Left lung (tissue), 14 donors: ENCODE measurements at places on chromosomes 16 and 17. TPM values are rescaled to one million over a fixed set of nuclear protein-coding genes. Genes with fewer than 3 reads are reported as not detected.

The SOX8 gene
- total RNA-seq: 0.26 TPM

The KRTAP16-1 gene
- total RNA-seq: not detected

The SPECC1 gene
- 25.2 TPM for total RNA-seq

The DHRS7C gene
- not detected for total RNA-seq

- no peak for DNase-seq
- H3K27me3 ChIP-seq: no peaks in the 10 kb centered on the region
- H3K4me3 ChIP-seq: no peak overlapping the region
- H3K4me1 ChIP-seq: no peaks in the 10 kb centered on the region
- no peak overlapping the region for H3K27ac ChIP-seq
These were observed 31.8 kb downstream of the PITPNM3 start for GRCh38 chr17:6524520-6524919.

GRCh38 chr17:4725646-4726310 is 5.5 kb upstream of the MED11 start:
- peak overlapping the region; percentile 90 for H3K27ac ChIP-seq
- no peaks in the 10 kb centered on the region for H3K27me3 ChIP-seq
- no peaks in the 10 kb centered on the region for H3K4me1 ChIP-seq

DNA sequence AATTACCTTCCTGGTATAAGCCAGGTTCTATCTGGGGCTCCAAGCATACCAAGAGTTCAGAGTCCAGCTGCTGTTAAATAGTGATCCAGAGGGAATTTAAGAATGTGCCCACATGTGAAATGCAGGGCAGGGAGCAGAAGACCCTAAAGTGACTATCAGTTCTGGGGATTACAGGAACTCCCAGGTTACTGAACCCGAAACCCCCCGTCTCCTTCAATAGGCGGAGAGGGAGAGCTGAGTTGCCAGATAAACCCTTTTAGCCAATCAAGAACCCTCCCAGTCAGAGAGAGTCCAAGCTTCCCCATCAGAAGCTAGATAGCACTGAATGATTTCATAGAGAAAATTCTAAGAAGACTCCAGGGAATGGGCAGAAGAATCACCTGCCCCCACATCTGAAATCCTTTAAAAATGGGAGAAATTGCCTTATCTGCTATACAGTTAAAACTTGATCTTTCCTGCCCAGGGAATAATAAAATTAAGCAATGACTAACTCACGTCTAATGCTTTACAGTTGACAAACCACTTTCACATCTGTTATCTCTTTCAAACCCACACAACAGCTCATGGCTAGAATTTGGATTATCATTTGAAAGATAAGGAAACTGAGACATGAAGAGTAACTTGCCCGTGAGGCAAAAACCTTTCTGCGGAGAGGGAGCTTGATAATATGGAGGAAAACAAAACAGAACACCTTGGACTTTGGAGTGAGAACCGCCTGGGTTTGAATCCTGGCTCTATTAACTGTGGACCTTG is 10.2 kb downstream of the NOG start:
- no peaks in the 10 kb centered on the region for H3K4me1 ChIP-seq
- H3K27me3 ChIP-seq: peaks cover 40% of the 10 kb centered on the region
- no peak for DNase-seq
- H3K36me3 ChIP-seq: no peaks in the 10 kb centered on the region
- no peak overlapping the region for H3K27ac ChIP-seq

GRCh38 chr17:80071116-80071841 is 30.1 kb upstream of the GAA start:
- H3K36me3 ChIP-seq: no peaks in the 10 kb centered on the region
- H3K4me1 ChIP-seq: peaks cover 27% of the 10 kb centered on the region
- peak overlapping the region; percentile 11 for H3K4me3 ChIP-seq
- H3K27me3 ChIP-seq: no peaks in the 10 kb centered on the region
- peak; percentile 83 for DNase-seq
- peak overlapping the region; percentile 86 for H3K27ac ChIP-seq

- H3K4me3 ChIP-seq: no peak overlapping the region
- H3K36me3 ChIP-seq: no peaks in the 10 kb centered on the region
- no peak overlapping the region for H3K27ac ChIP-seq
- DNase-seq: no peak
- H3K27me3 ChIP-seq: no peaks in the 10 kb centered on the region
- no peaks in the 10 kb centered on the region for H3K4me1 ChIP-seq
These were observed 154.5 kb downstream of the LAT start for GRCh38 chr16:29139261-29139802.

GRCh38 chr16:70381604-70382342 is 35.1 kb downstream of the DDX19A start:
- no peaks in the 10 kb centered on the region for H3K27me3 ChIP-seq
- H3K36me3 ChIP-seq: no peaks in the 10 kb centered on the region
- DNase-seq: peak; percentile 28

DNA sequence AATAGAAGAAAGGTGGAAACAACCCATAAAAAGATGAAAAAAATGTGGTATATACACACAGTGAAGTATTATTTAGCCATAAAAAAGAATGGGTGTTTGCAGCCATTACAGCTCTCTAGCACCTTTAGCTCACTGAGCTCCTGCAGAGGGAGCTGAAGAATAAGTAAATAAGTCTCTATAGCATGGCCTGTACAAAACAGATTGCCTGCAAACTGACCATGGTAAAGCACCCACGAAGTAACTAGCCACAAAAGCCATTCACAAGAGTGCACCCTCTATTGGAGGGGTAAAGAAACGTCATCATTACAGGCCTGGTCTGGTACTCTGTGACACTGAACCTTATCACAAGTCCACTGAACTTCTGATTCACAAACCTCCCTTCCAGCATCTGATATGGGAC is 76.3 kb downstream of the USP32 start:
- no peak overlapping the region for H3K4me3 ChIP-seq
- no peak overlapping the region for H3K27ac ChIP-seq
- peaks cover 3% of the 10 kb centered on the region for H3K4me1 ChIP-seq
- no peak for DNase-seq
- no peaks in the 10 kb centered on the region for H3K27me3 ChIP-seq

DNA sequence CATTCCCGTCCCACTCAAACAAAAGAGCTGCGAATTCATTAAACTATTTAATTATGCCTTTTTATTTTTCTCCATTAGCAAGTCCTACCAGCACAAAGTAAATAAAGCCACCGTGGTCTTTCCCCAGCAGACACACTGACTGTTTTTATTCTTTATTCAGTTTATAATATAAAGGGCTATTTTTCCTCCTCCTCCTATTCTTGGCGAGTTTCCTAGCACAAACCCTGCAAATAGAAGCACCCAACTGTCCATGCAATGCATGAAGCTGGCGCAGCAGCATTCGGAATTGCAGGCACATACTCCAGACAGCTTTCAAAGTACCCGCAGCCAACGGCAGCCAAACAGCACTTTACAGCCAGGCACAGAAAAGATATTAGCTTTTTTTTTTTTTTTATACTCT is 583.4 kb upstream of the PSMD7 start:
- DNase-seq: no peak
- no peaks in the 10 kb centered on the region for H3K36me3 ChIP-seq
- no peak overlapping the region for H3K4me3 ChIP-seq

DNA sequence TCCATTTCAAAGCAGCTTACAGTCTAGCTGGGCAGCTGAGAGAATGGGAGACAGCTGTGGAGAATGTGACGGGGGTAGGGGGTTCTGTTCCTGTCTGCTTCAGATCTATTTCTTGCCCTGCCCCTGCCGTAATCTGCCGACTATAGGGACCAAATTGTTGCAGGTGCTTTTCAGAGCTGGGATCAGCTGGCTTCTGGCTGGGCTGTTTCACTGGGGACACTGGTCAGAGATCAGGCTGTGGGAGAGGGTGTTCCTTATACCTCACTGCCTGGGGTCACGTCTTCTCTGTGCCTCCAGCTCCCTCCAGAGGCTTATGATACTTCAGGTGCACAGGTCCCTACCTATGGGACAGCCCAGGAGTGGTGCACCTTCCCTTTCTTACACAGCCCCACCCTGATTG is 514.9 kb upstream of the GOT2 start:
- no peak overlapping the region for H3K27ac ChIP-seq
- no peaks in the 10 kb centered on the region for H3K36me3 ChIP-seq
- no peak overlapping the region for H3K4me3 ChIP-seq
- DNase-seq: no peak

- H3K36me3 ChIP-seq: no peaks in the 10 kb centered on the region
- no peak overlapping the region for H3K4me3 ChIP-seq
These were observed 696.2 kb upstream of the RBFOX1 start for GRCh38 chr16:6636457-6636856.

- H3K4me1 ChIP-seq: peaks cover 15% of the 10 kb centered on the region
- H3K4me3 ChIP-seq: no peak overlapping the region
- H3K27ac ChIP-seq: no peak overlapping the region
These were observed 29.8 kb downstream of the LAT start for GRCh38 chr16:29014561-29015069.

DNA sequence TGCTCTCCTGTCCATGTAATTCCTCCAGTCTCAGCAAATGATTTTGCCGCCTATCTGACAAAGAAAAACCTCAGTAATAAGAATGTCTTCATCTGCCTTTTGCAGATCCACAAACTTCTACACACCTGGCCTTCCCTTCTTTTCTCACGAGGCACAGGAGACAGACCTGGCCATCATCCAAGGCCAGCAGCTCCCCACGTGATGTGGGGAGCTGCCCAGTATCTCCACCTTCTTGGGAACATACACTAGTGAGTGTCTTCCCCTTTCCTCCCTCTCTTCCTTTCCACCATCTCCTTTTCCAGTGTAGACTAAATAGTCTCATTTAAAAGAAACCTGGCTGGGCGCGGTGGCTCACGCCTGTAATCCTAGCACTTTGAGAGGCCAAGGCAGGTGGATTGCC is 274.4 kb downstream of the CEP112 start:
- H3K27ac ChIP-seq: no peak overlapping the region
- no peaks in the 10 kb centered on the region for H3K36me3 ChIP-seq
- H3K4me3 ChIP-seq: no peak overlapping the region
- no peaks in the 10 kb centered on the region for H3K27me3 ChIP-seq
- no peak for DNase-seq

- no peaks in the 10 kb centered on the region for H3K27me3 ChIP-seq
- H3K4me3 ChIP-seq: no peak overlapping the region
- H3K4me1 ChIP-seq: no peaks in the 10 kb centered on the region
- H3K36me3 ChIP-seq: no peaks in the 10 kb centered on the region
These were observed 131.4 kb downstream of the CA10 start for GRCh38 chr17:52027081-52027480.

DNA sequence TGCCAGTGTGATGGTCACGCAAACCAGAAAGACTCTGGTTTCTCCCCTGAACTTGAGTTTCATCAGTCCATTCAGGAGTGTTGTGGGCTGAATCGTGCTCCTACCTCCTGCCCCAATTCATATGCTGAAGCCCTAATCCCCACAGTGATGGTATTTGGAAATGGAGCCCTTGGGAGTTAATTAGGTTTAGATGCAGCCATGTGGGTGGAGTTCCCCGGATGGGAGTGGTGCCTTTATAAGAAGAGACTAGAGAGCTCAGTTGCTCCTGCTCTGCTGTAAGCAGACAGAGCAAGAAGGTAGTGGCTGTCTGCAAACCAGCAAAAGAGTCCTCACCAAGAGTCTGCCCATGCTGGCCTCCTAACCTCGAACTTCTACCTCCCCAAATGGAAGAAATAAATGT is 160.3 kb upstream of the DYNLRB2 start:
- DNase-seq: no peak
- H3K36me3 ChIP-seq: no peaks in the 10 kb centered on the region
- H3K4me1 ChIP-seq: no peaks in the 10 kb centered on the region

DNA sequence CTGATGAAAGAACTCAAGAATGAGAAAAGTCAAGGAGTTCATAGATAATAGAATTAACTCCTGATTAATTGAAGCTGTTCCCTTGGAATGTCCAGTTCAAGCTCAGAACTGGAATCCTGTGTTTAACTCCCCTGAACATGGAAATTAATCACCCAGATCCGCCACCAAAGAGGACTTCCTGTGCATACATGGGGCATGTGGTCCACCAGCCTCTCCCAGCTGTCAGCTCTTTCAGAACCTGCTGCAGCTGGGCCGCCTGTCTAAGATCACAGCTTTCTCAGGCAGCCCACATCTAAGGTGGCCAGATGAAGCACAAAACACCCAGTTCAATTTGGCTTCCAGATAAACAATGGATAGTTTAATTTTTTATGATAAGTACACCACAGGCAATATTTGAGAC is 203.7 kb upstream of the COX10 start:
- H3K36me3 ChIP-seq: no peaks in the 10 kb centered on the region
- no peak overlapping the region for H3K4me3 ChIP-seq
- H3K27ac ChIP-seq: no peak overlapping the region
- no peaks in the 10 kb centered on the region for H3K4me1 ChIP-seq
- H3K27me3 ChIP-seq: no peaks in the 10 kb centered on the region
- DNase-seq: no peak

GRCh38 chr17:11705111-11705510 is 106.8 kb downstream of the DNAH9 start:
- H3K27ac ChIP-seq: no peak overlapping the region
- no peak overlapping the region for H3K4me3 ChIP-seq
- no peaks in the 10 kb centered on the region for H3K27me3 ChIP-seq
- H3K36me3 ChIP-seq: no peaks in the 10 kb centered on the region
- DNase-seq: no peak

- H3K4me3 ChIP-seq: no peak overlapping the region
- H3K27me3 ChIP-seq: no peaks in the 10 kb centered on the region
- H3K36me3 ChIP-seq: no peaks in the 10 kb centered on the region
- H3K27ac ChIP-seq: no peak overlapping the region
- DNase-seq: peak; percentile 79
These were observed 37.6 kb downstream of the CTU2 start for GRCh38 chr16:88743693-88744576.

DNA sequence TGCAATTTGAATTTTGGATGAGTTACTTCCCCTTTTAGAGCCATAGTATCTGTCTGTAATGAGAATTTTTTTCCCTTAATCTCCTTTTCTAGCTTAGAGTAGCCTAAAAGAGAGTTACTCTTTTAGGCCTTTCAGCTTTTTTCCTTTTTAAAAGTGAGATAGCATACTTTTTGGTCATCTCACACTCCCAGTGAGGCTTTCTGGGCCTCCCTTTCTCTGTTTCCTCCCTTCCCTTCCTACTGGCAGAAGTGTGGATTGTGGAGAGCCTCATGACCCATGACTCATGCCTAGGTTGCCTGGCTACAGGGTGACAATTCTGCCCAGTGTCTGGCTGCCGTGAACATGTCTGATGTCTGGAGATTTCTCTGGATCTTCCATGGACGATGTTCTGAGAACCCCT is 15.2 kb downstream of the KRT23 start:
- no peaks in the 10 kb centered on the region for H3K27me3 ChIP-seq
- no peaks in the 10 kb centered on the region for H3K4me1 ChIP-seq
- no peak overlapping the region for H3K4me3 ChIP-seq
- H3K27ac ChIP-seq: peak overlapping the region; percentile 77
- no peaks in the 10 kb centered on the region for H3K36me3 ChIP-seq

- no peak overlapping the region for H3K4me3 ChIP-seq
- H3K27me3 ChIP-seq: no peaks in the 10 kb centered on the region
- no peaks in the 10 kb centered on the region for H3K36me3 ChIP-seq
- H3K4me1 ChIP-seq: no peaks in the 10 kb centered on the region
These were observed 58.3 kb downstream of the NTN1 start for GRCh38 chr17:9079461-9080103.
